ENCODE measurements at places on chromosomes 7 and 10. TPM values are rescaled to one million over a fixed set of nuclear protein-coding genes. Genes with fewer than 3 reads are reported as not detected.

GRCh38 chr10:73867126-73867807, 7.1 kb downstream of the CAMK2G start:
- DNase-seq, result no peak

FANK1 gene
- total RNA-seq, result 0.68 TPM

DNA sequence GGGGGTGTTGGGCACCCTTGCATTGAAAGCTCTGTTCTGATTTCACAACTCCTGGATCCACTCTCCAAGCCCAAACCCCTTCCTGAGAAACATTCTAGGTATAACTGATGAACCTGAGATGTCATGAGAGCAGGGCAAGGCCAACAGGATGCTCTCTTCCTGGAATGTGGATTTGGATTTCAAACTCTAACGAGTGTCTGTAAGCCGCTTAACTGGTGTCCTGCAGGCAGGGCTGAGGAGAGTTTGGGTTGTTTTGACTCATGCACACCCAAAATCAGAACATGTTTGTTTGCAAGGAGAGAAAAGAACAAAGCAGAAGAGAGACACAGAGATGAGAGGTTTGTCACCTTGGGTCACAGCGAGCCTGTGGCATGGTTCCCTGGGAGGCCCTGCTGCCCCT, 24.6 kb upstream of the AKR1E2 start:
- DNase-seq, result no peak

SLC13A1 gene
- total RNA-seq, result not detected

DNA sequence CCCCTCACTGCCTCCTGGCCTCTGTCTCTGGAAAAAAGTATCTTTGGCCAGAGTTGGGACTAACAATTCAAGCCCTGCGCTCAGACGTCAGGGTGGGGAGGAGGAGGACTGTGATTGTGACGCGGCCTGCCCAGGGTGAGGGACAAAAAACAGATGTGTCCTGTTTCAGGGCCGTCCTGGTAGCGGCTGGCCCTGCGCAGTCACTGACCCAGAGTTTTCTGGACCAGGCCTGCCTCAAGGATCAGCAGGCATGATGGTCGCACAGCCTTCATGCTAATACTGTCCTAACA, 110.1 kb downstream of the CYTH3 start:
- DNase-seq, result no peak

DNA sequence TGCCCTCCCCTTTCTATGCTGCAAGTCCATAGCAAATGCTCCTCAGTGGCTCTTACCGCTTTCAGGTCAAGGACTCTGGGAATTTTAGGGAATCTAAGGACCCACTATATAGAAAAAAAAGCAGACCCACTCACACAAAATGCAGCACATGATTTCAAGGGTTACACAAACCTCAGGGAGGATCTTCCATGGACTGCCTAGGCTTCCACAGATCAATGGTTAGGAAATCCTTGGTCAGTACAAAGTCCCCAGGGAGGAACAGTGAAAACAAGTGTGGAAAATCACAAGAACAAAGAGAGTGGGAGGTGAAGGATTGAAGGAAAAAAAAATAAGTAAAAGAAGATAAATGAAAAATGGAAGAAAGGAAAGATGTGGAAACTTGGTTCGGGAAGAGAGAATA, 188.4 kb downstream of the AHR start:
- DNase-seq, result no peak

DNA sequence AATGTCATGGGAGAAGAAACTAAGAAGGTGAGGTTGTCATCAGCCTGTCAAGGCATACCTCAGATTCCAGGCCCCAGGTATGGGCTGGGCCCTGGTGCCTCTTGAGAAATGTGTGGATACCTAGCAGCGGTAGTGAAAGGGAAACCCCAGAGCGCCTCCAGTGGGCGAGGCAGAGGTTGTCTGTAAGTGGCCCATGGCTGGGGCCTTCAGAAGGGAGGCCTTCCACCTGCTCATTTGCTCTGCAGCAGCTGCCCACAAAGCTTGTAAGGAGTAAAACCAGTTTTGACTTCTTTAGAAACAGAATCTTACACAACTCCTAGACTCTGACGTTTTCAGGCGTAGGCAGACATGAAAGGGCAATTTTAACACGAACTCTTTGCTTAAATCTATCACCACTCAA, 509.9 kb downstream of the PARD3 start:
- no peak for DNase-seq

DNA sequence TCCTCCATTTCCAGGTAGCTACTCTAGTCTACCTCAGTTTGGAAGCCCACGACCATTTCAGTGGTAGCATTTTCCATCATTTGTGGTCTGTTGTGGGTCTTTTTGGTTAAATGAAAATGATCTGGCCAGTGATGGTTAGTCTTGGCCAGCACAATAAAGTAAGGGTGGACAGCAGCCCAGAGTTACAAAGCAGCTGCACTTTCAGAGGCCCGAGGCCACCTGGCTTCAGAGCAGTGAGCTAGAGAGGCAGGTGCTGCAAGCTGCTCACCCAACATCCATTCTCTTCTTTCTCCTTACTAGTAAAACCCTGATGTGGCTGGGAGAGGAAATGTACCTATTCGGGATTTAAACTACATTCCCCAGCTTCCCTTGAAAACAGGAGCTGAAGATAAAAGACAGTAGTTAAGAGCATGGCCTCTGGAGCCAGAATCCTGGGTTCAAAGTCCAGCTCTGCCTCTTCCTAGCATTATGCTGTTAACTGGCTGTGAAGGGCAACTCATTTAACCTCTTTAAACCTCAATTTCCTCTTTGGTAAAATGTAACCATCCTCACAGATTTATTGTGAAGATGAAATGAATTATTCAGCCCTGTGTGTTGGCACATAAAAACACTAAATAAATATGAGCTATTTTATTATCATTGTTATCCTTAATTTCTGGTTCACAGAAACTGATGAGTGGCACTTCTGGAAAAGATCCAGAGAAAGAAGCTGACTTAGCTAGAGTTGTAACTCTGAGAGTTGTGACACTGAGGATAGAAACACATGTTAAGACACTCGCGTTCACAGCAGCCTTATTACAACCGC, 517.4 kb downstream of the PARD3 start:
- DNase-seq, result no peak

GRCh38 chr10:12350167-12350872, 973 bp downstream of the CAMK1D start:
- peak; percentile 60 for DNase-seq

DNA sequence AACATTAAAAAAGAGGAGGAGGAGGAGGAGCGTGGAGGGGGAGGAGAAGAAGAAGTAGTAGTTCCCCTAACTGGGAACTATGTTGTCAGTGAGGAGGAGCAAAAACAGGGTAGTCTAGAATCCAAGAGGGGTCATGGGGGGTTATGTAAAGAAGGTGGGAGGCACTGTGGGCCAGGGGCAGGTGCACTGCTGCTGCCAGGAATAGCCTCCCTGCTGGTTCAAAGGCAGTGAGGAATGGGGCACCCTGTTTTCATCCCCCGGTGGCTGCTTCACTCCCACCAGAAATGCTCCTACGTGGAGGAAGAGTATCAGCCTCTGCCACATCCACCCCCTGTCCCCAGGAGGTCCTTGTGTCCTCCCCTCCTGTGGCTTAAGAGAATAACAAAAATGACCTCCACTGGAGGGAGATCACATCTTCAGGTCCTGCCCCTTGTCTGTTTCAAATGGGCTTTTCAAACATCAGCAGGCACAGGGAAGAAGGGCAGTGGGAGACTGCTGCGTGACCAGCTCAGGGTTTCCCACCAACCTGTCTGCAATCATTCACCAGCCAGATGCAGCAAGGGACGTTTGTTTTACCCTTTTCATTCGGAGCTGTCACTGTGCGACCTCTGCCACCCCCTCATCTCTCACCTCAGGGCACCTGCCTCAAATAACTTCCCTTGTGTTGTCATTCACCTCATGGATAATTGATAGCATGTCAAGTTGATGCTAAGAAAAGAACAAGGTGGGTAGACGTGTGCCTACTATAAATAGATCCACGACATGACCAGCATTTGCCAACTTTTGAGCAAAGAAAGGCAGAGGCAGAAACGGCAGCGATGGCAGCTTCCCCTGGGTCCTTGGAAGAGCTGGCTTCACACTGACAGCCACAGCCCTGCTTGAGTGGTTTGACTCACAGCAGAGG, 92.6 kb downstream of the DGKI start:
- DNase-seq, result no peak

TRIM50 gene
- total RNA-seq, result not detected

DNA sequence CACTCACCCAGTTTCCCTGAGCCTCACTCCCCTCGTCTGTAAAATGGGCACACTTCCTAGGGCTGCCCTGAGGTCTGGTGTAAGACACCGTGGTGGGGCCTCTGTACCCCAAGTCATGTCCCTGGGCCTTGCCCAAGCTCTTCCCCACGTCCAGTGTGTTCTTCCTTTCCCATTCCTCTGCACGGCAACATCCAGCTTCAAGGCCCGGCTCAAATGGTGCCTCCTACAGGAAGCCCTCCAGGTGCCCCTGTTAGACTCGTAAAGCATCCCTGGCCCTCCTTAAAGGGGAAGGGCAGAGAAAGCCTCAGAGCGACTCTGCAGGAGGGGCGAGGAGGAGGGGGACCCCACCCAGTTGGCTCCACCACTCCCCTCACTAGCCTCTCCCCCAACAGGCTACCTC, 8.6 kb downstream of the SLC29A4 start:
- DNase-seq, result no peak

DNA sequence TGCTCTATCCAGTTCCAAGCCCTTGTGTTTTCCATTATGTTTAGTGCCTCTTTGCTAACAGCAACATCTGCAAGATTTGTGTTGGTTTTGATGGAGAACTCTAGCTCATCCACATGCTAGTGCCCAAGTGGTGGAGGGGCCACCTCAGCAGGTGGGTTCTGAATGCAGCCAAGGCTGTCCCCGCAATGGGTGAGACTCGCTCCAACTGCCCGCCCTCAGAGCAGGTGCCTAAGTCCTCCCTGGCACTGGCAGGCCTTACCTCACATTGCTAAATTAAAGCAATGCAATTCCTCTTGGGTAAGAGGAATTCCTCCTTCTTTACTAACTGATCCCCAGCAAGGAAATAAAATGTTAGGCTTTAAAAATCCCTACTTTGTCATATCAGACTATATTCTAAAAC, 146.8 kb downstream of the ADCY1 start:
- no peak for DNase-seq

GRCh38 chr10:76946270-76946669, 691.3 kb downstream of the KCNMA1 start:
- DNase-seq, result no peak

DNA sequence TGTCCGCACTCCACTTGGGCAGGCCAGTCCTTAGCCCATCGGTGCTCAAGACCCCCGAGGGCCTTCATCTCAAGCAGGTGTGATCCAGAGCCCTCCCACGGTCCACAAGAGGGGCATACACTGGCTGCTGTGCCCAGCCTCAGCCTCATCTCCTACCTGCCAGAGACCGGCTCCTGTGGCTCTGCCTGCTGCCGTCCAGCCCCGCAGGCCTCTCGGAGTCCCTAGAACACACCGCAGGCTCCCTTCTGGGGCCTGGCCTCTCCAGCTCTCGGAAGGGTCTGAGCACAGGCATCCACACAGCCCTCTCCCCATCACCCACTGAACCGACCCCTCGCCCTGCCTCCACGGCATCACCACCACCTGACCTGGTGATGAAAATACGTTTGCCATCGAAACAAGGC, 147.4 kb downstream of the PRKAG2 start:
- DNase-seq, result no peak

CPA5 gene
- total RNA-seq, result not detected

DNA sequence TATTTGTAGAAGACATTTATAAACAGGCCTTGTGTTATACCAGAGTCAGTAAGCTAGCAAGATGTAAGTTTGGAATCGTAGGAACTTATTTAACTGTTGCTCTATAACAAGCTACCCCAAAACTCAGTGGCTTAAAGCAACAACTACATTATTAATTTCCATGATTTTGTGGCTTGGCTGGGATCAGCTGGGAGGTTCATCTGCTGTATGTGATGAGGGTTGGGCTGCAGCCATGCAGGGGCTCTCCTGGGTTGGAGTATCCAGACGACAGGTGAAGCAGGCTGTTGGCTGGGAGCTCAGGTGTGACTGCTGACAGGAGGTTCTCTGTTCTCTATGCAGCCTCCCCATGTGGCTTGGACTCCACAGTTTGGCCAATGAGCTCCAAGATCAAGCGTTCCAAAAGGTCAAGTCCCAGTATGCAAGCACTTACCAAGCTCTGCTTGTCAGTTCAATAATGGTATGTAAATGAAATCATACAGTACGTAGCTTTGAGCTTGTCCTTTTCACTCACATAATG, 52.4 kb downstream of the GPR26 start:
- no peak for DNase-seq

HYCC1 gene
- total RNA-seq, result 105 TPM

CUZD1 gene
- 2.1 TPM for total RNA-seq

CPEB3 gene
- total RNA-seq, result 2.8 TPM

GRCh38 chr7:66583490-66584110, 45.1 kb upstream of the KCTD7 start:
- DNase-seq, result no peak

- no peak for DNase-seq
Measured at GRCh38 chr7:134828361-134828760, 48.9 kb downstream of the CALD1 start.

- DNase-seq, result no peak
Measured at GRCh38 chr7:474605-475424, 44.8 kb downstream of the PDGFA start.

DNA sequence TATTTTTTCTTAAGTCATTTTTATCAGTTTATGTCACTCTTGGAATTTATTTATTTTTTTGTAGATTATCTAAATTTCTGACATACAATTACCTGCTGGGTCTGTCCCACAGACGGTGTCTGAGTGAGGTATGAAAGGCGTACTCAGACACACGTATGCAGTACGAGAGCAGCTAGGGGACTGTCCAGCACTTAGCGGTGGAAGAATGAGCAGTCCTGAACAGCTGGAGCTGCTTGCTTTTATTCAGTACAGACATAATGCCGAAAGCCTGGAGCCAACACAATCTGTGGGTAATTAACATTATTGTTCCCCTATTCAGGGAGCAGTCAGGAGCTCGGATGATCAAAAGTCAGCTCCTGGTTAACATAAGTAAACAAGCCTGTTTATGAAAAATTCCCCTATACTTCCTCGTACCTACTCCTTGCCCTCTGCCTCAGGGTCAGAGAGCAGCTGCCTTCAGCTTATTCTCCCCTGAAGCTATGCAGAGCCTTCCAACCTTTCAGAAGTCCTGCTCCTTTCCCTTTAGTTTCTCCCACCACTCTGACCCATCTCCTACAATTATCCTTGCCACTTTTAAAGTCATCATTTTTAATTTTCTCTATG, 488.0 kb upstream of the POM121L12 start:
- DNase-seq, result no peak

GRCh38 chr10:4512196-4512595, 313.8 kb upstream of the AKR1E2 start:
- DNase-seq, result no peak

TAS2R5 gene
- total RNA-seq, result 0.91 TPM

LHFPL3 gene
- not detected for total RNA-seq

DNA sequence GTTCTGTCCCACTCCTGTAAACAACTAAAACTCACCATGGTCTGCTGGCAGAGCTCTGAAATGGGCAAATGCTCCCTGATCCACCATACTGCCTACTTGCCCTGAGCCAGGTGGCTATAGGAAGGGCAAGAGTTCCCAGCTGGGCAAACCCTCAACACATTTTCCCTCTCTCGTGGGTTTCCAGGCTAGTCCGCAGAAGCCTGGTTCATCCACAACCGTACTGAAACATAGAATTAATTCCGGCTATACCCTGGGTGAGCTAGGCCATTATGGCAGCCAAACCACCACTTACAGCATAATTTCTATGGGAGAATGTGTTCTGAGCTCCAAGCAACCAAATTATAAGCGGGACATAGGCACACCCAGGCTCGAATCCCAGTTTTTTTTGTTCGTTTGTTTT, 20.1 kb upstream of the DDIT4 start:
- no peak for DNase-seq

MSMB gene
- not detected for total RNA-seq

- DNase-seq, result no peak
Measured at GRCh38 chr10:126776168-126776567, 105.7 kb upstream of the C10orf90 start.

GRCh38 chr7:16904076-16904475, 22.3 kb upstream of the AGR3 start:
- DNase-seq, result no peak

Measured in activated CD4-positive, alpha-beta memory T cell treated with anti-CD3 and anti-CD28 coated beads, Interleukin-2, amount 10 ng/mL, durations not matched to agents 7 days and 5 days (primary cell).